ENCODE measurements at places on chromosomes 3 and 15.

- DNase-seq, result no peak
These were observed 10.5 kb downstream of the BFSP2 start for GRCh38 chr3:133410191-133410892.

GRCh38 chr15:33533197-33533596, 222.4 kb downstream of the RYR3 start:
- no peak for DNase-seq

DNA sequence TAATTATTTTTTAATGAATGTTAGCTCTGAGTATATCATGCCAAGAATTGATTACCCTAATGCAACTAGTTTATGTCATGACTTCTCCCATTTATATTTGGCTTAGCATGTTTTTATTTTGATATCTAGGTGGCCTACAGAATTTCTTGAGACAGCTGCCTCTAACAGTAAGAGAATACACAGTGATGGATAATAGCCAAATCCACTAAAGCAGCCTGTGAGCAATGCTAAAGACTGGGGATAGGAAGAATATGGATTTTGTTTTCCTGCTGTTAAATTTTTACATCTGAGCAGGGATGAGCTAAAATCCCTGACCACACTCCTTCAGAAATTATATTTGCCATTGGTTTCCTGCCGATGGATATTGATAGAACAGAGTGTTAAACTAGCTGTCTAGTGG, 149.3 kb upstream of the TGFBR2 start:
- no peak for DNase-seq

GRCh38 chr15:68151277-68151676, 53.9 kb downstream of the CALML4 start:
- no peak for DNase-seq

- no peak for DNase-seq
These were observed 77.6 kb downstream of the CMSS1 start for GRCh38 chr3:99895131-99895696.

DNA sequence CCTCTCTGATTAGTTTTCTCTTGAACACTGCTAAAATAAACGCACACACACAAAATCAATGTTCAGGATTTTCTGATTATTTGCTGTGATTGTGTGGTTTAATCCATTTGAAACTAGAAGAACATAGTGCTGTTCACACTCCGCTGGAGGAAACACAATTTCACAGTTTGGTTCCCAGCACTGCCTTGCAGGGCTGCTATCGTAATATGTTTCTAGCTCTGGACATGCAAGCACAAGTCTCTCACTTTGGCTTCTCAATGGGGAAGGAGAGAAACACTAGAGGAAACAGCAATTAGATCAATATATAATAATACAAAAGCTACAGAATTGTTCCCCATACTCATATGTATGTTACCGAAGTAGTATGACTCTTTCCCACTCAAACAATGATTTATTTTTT, 299.5 kb downstream of the NSUN3 start:
- DNase-seq, result no peak

DNA sequence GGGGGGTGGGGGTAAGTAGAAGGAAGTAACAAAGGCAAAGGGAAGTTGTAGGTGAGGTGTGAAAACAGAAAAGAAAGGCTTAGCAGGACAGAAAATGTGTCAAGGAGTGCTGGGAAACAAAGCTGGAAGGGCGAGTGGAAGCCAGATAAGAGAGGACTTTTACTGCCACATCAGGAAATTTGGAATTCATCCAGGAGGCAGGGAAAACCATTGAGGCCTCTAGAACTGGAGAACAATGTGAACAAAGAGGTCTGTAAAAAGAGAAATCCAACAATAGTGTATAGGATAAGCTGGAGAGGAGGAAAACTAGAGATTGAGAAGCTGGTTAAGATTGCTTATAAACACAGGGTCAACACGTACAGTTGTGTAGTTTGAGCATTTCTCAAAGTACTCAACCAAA, 116.6 kb downstream of the NTRK3 start:
- DNase-seq, result no peak

- no peak for DNase-seq
These were observed 1.9 kb upstream of the ISL2 start for GRCh38 chr15:76334438-76335306.

DNA sequence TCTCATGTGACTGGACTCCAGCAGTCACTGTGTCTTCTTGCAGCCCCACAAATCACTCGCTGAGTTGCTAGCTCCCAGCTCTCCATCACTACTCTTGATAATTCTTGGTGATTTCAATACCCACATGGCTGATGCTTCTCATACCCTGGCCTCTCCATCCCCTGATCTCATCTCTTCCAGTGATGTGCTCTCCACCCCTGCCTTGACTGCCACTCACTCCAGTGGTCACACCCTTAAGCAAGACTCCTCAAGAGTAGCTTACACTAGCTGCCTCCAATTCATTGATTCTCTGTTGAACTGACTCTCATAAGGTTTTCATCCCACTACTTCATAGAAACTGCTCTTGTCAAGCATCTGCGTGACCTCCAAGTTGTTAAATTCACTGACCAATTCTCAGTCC, 837 bp downstream of the GRK7 start:
- DNase-seq, result no peak

GRCh38 chr15:64447536-64448315, 12.7 kb upstream of the ZNF609 start:
- no peak for DNase-seq

- no peak for DNase-seq
These were observed 338.4 kb downstream of the SATB1 start for GRCh38 chr3:18086760-18087159.

- no peak for DNase-seq
These were observed 15.7 kb upstream of the USF3 start for GRCh38 chr3:113712129-113712528.

- no peak for DNase-seq
These were observed 97.4 kb upstream of the CCDC80 start for GRCh38 chr3:112738366-112738765.

DNA sequence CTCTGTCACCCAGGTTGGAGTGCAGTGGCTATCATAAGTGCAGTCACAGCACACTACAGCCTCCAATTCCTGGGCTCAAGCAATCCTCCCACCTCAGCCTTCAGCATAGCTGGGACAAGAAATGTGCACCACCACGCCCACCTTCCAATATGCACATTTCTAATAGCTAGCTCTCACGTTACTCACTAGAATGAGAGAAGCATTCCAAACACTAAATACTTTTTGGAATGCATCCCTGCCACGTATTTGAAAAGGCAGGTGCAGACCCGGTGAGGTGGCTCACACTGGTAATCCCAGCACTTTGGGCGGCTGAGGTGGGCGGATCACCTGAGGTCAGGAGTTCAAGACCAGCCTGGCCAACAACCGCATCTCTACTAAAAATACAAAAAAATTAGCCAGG, 7.6 kb upstream of the TCF12 start:
- DNase-seq, result no peak

- peak; percentile 95 for DNase-seq
These were observed 141.9 kb downstream of the PGPEP1L start for GRCh38 chr15:98865397-98866339.

- DNase-seq, result no peak
These were observed 15.7 kb downstream of the BHLHE40 start for GRCh38 chr3:4994823-4995499.

GRCh38 chr3:127072971-127073783, 90.3 kb downstream of the PLXNA1 start:
- no peak for DNase-seq

DNA sequence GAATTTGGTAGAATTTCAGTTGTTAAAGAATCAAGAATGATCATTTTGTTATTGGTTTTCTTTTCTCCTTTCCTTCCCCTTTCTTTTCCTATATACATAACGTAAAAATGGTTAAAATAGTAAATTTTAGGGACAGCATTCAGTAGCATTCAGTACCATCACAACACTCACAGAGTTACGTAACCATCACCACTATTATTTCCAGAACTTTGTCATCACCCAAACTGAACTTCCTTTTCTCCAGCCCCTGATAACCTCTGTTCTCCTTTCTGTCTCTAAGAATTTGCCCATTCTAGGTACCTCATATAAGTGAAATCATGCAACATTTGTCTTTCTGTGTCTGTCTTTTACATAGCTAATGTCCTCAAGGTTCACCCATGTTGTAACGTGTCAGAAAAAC, 165.3 kb downstream of the AKAP13 start:
- no peak for DNase-seq

- DNase-seq, result no peak
These were observed 172.0 kb downstream of the OPA1 start for GRCh38 chr3:193764959-193765358.

- no peak for DNase-seq
These were observed 104.4 kb upstream of the IQSEC1 start for GRCh38 chr3:13177641-13178040.

DNA sequence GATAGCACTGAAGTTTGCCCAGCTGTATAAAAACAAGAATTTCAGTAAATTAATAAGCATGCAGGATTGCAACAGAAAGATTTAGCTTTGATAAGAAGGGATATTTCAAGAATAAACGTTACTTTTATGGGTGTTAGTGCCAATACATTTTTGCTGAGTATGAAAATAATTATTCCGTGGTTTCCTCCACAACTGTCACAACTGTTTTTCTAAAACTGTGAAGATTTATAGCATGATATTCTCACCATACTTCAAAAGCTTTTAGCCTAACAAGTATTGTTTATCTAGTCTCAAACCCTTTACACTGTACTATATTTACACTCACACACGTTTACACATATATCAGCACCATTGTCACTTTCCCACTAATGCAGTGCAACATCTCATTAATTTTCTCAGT, 200.5 kb downstream of the TPRG1 start:
- DNase-seq, result no peak

GRCh38 chr3:1955170-1955569, 143.5 kb upstream of the CNTN4 start:
- DNase-seq, result no peak

- peak; percentile 86 for DNase-seq
These were observed 25.6 kb downstream of the CDCP1 start for GRCh38 chr3:45120359-45121158.

DNA sequence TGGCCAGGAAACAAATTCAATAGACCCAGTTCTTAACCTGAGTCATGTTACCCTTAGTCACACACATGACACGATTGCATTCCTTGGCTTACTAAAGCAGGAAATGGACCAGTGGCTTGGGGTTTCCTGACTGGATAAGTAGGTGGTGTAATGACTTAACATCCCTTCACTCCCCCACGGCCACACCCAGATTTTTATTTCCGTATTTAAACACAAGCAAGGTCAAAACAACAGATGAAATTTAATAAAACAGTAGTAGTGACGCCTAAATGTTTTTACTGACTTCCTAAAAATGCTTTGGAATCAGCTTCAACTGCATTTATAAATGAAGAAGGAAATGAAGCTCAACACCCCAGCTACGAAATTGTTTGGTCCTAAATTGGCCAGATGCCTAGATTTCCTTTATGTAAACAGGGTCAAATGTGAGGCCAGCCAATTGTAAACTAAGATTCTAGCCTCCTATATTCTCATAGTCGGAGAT, 324.3 kb downstream of the CHST2 start:
- DNase-seq, result peak; percentile 83

DNA sequence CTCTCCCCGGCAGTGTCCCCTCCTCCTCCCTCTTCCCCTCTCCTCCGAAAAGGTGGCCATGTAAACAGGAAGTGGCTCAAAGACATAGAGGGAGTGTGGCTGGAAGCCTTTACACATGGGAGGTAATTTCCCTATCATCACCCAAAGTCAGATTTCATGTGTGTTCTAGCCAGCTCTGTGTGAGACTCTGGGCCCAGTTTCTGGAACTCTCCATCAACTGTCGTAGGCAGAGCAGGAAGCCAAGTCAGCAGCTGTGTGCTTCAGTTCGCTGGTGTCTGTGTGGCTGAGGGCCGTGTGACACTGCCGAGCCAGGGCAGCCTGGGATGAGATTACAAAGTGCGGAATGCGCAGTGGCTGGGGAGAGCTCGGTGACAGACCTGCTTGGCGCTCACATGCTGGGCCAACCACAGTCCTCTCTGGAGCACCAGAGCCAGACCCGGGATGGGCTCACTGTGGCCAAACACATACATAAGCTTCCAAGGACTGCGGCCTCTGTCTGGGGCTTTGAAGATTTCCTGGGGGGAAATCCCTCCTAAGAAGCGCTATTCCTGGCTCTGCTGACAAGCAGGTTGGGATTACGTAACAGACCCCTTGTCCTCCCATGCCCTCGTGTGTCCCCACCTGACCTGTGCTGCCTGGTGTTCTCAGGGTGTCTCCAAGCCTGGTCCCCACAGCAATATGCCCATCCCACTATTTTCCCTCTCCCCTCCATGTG, 50.7 kb downstream of the UMPS start:
- DNase-seq, result no peak

GRCh38 chr15:100336061-100336460, 5.7 kb downstream of the ADAMTS17 start:
- no peak for DNase-seq

DNA sequence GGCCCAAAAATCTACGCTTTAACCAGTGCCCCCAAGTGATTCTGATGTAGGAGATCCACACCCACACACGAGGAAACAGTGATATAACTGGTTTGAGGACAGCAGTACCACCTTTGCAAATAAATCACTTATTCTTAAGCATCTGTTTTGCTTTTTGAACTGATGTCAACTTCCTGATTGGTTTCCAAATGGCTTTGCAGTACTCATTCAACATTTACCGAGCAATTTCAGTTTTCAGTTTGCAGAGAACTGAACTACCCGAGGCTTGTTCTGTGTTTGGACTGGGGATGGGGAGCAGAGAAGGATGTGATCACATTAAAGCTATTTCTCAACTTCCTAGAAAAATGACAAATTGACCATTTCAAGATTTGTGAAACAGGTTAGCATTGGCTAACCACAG, 1.1 kb upstream of the GYG1 start:
- DNase-seq, result no peak

GRCh38 chr15:75672646-75673425, 25.1 kb downstream of the SNX33 start:
- no peak for DNase-seq

GRCh38 chr3:139607257-139608107, 67.9 kb upstream of the RBP1 start:
- no peak for DNase-seq

GRCh38 chr3:101892648-101893047, 43.3 kb downstream of the NFKBIZ start:
- DNase-seq, result no peak

DNA sequence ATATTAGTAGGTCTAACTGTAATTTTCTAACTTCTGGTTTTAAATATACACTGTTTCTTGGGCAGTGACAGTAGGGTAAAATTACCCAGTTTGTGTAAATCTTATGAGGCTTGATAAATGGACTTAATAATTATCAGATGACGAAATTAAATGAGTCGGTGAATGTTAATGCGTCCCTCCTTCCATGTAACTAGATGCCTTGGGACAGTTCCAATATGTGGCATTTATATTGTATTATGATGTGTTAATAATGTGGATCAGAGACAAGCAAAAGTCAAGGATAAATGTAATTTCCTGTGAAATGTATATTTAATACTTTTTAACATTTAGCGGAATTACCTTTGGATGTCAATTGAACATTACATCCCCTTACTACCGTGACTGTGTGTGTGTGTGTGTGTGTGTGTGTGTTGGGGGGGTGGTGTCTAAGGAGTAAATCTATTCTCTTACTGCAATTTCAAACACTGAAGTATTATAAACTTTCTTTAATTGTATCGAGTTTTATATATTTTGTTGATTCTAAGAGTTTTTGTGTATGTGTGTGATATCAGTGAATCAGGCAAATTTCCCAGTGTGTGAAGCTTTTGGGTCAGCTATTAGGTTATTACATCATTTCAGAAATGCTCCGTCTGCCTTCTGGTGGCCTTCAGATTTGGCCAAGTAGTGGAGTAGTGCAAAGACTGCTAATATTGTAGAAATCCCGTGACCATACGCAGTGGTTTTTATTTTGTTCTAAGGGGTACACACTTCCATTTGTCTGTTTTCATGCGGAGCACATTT, 50.1 kb downstream of the CNTN4 start:
- DNase-seq, result no peak

GRCh38 chr3:14689247-14689980, 14.5 kb downstream of the C3orf20 start:
- no peak for DNase-seq
